DMS153 (cell line): ENCODE measurements at places on chromosomes 2 and 18.

DNA sequence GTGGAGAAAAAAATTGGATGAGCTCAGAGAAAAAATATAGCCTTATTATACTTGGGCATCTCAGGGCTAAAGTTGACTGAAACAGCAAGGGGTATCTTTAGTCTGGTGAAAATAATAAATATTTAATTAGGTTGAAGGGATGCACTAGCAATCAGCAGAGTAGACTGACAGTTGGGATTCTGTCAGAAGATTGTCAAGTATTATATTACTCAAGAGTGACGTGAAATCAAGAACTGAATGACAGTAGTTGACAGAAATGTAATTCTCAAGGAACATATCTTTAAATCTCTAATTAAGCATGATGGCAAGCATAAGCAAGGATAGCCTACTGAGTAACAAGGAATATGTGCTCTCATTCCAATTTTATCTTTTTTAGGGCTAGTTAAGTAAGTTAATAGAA is 1301.1 kb downstream of the DSC3 start:
- DNase-seq: no peak

DNA sequence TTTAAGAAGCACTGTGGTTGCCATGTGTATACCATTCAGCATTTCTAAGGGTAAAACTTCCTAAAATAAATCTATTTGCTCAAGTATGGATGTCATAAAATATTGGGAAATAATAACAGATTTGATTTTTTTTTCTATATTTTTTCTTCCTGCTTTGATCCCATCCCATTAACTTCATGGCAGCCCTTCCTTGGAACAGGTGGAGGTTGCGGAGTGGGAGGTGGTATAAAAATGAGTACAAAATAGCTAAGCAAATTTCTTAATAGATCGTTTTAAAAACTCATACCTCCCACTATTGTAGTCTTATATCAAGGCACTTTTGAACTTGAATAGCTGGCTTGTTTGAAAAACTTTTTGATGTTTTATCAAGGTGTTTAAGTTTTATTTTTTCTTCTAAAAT is 152.1 kb upstream of the KYNU start:
- DNase-seq: no peak

DNA sequence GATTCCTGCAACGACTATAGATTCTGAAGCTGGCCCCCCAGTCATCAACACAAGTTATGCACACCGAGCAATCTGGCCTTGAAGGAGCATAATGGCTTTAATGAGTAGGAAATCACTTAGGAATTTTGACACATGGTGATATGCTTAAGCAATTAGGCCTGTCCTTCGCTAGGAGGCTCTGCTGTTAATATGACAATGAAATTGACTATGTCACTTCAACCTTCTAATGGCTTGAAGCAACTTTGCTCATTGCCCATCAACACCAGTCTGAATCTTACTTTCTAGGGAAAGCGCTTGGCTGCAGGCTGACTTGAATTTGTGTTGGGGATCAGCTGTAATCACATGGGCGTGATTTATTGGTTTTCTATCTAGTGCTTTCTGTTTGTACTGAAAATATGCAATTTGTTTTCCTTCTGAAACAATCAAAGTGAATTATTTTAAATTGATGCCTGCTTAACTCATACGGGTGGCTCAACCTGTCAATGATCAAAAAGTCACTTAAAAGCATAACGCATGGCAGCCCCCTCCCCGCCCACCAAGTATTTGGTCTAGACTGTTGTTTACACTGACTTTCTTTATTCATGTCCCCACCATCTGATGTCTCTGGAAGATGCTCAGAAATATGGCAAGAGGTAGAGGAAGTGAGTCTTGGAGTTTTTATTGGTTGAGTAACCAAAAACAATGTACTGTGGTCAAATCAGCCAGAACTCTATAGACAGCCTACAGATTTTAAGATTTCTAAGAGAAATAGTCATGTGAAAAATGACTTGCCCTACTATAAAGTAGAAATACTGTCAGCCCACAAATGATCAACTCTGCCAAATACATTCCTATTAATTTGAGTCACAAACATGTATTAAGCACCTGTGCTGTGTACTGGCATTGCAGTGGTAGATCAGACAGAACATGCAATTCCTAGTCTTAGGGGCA is 344.9 kb downstream of the RBM43 start:
- no peak for DNase-seq

- DNase-seq: peak; percentile 5
Observed at GRCh38 chr18:53795061-53795460, 429.4 kb downstream of the MBD2 start.

DNA sequence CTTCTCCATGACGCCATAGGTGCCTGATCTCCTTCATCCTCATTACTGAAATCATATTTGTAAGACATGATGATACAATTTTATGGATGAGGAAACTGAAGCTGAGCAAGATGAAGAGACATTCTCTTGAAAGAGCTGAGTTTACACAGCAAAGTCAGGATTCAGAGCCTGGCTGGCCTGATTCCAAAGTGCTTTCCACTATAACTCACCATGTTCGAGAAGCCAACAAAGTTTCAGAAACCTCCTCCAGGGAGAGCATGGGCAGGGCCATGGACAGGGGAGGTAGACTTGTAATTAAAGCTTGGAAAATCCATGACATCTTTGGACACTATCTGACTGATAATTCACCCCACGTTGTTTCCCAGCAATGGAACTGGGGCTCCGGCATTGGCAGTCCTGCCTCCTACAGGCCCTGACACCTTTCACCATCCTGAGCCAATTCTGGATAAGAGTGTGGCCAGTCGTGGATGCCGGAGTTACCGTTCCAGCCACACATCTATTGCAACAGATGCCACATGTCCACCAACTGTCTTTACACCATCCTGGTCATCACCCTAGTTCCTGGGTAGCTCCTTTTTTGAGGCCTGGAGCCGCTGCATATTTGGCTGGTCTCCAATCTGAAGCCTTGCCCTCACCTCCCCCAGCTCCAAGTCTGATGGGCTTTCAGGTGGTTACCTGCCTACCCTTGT is 85.0 kb upstream of the PPP1CB start:
- DNase-seq: no peak

- DNase-seq: no peak
Observed at GRCh38 chr2:43292297-43292696, 65.9 kb upstream of the ZFP36L2 start.

- DNase-seq: no peak
Observed at GRCh38 chr2:188518381-188518780, 226.7 kb downstream of the GULP1 start.
